ENCODE measurements at places on chromosomes 4 and X.

GRCh38 chr4:77881460-77882295 lies 19.0 kb downstream of the MRPL1 start:
- no peak for DNase-seq

DNA sequence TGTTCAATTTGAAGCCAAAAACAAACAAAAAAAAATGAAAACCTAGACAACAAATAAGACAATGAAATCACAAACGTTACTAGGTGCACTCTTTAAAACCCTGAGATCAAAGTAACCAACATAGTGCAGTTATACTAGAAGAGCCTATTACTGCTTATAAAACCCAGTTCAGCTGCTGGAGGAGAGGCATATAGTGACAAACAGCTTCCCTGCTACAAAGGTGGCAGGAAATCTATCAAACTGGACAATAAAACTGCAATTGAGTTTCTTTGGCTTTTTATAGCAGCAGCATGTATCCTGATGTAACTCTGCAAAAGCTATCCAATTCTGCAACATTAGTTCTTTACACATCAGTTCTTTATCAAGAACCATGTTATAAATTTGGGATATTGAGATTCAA lies 155.6 kb downstream of the LRBA start:
- DNase-seq: no peak

- no peak for DNase-seq
Measured at GRCh38 chr4:183139058-183139750, 40.1 kb downstream of the WWC2 start.

GRCh38 chr4:123398066-123398852 lies 1.7 kb downstream of the SPRY1 start:
- DNase-seq: no peak

DNA sequence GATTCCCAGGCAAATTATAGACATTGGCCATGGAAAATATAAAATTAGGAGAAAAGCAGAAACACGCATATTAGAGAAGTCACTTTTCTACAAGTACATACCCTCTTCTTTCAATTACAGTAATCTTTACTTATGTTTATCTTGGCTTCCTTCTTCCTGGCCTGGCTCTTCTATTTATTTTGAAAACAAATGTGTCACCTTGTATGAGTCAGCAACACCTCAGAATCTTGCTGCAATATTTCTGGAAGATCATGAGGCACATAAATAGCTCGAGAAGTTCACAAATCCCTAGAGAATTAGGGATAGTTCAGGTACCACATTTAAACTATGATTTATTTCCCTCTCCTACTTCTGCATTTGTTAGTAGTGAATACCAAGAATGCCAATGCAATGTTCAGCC lies 124.6 kb downstream of the ANOS1 start:
- DNase-seq: no peak

GRCh38 chr4:168536448-168536847 lies 39.6 kb downstream of the PALLD start:
- DNase-seq: no peak

GRCh38 chrX:130834149-130834548 lies 68.9 kb downstream of the ENOX2 start:
- DNase-seq: no peak

DNA sequence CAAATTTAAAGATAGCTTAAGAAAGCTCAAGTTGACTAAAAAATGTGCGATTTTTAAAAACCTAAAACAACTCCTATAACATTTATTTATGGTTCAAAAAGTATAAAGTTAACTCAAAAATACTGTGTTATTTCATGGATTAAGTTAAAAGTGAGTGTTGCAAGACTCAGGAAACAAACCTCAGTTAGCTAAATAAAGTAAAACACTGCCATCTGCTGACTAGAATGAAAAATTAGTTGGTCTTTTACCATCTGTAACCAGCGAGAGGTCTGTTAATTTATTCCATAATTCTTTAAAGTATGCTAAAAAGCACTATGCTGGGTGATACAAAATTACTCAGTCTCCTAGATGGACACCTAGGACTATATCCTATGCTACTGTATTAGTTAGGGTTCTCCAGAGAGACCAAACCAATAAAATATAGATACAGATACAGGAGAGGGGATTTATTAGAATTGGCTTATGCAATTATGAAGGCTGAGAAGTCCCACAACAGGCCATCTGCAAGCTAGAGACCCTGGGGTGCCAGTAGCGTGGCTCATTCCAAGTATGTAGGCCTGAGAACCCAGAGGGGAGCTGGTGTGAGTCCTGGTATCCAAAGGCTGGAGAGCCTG lies 4.9 kb upstream of the WDFY3 start:
- peak; percentile 49 for DNase-seq

GRCh38 chr4:25951390-25951952 lies 37.5 kb downstream of the SMIM20 start:
- DNase-seq: no peak

DNA sequence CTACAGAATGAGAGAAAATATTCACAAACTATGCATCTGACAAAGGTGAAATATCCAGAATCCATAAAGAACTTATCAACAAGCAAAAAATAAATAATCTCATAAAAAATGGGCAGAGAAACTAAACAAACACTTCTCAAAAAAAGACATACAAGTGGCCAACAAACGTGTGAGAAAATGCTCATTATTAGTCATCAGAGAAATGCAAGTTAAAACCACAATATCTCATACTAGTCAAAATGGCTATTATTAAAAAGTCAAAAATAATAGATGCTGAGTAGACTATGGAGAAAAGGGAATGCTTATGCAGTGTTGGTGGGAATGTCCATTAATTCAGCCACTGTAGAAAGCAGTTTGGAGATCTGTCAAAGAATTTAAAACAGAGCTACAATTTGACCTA lies 533.3 kb downstream of the TMA16 start:
- no peak for DNase-seq

GRCh38 chr4:40581254-40582140 lies 48.2 kb downstream of the RBM47 start:
- no peak for DNase-seq

- DNase-seq: no peak
Measured at GRCh38 chr4:40058121-40058520, 1.5 kb downstream of the N4BP2 start.

GRCh38 chrX:71533851-71534561 lies 1.1 kb downstream of the OGT start:
- no peak for DNase-seq

- DNase-seq: no peak
Measured at GRCh38 chrX:18620349-18620748, 51.6 kb downstream of the RS1 start.

- DNase-seq: no peak
Measured at GRCh38 chr4:73152893-73153292, 83.4 kb upstream of the COX18 start.

DNA sequence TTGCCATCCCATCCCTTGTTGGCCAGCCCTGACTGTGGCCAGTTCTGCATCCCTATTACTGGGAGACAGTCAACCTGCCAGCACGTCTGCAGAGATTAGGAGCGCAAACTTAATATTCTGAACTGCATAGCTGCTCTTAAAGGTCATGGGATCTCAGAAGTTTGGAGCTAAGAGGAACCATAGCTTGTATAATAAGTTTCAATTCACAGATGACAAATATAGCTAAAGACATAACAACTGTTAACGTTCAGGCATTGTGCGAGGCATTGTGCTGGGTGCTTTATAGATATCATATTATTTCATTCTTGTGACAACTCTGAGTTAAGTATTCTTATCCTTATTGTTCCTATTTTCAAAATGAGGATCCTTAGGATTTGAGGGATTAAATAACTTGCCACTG lies 3.7 kb downstream of the SCARB2 start:
- DNase-seq: no peak

GRCh38 chrX:113369056-113369455 lies 528.4 kb upstream of the AMOT start:
- DNase-seq: no peak

DNA sequence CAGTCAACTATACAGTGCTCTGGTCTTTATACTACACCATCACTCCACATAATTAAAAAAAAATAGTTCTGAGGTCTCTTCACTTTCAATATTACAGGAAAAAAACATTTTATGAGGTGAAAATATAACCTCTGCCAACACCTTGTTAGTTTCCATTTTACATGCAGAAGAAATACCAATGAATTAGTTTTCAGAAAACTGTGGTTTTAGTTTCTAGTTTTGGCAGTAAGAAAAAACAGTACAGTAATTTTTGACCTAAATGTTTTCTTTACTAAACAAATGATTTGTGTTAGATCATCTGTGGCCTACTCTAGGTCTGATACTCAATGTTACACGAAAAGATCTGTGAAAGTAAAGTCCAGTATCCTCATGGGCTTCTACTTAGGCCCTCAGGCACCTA lies 10.0 kb downstream of the SULT1E1 start:
- DNase-seq: no peak

DNA sequence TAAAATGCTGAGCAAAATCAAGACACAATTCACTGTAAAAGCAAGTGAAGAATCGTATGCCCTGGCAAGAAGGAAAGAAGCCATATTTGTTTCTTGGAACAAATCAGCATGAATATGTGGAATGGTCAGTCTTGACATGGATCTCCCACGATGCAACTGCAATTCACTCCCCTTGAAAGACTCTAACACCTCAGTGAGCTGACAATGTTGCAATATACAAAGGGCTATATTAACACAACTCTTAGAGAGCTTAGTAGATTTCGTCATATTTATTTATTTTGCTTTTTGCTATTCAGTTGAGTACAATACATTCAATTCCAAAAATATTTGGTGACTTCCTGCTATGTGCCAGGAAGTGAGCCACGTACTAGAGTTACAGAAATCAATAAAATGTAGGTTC lies 14.7 kb downstream of the OR13H1 start:
- no peak for DNase-seq

DNA sequence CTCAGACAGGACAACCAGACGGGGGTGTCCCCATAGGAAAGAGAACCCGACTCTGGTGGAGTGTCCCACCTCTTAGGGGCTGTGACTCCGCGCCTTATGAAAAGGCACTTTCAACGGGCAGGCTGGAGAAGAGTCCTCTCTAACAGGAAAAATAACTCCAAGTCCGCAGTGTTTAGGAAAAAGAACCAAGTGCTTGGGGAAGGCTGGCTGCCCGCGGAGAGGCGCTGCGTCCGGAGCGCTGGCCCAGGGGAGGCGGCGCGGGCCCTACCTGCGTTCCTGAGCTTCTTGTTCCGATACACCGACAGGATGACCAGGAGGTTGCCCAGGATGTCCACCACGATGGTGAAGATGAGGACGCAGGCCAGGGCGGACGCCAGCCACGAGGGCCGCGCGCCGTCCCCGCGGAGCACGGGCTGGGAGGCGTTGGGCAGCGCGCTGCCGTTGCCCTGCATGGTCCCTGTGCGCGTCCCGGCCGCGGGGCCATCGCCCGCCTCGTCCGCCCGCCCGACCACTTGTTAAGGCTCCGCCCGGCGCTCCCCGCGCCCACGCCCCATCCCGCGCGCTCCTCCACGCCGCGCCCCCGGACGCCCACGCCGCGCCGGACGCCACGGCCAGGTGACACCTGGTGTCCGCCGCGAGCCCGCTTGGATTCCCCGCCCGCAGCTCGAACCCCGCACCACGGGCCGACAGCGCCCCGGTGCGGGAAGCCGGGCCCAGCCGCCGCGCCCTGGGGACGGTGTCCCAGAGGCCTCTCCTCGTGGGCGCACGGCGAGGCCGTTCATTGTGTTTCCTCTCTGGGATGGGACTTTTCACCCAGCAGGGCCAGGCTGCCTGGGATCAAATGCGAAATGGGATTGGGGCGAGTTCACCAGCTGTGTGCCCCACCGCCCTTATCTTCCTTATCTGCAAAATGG lies at the start of gene MTNR1A:
MTNR1A (minus strand) TSS at position 654 of the 914 bp plus-strand sequence; CDS start at position 452, 202 bp downstream.
- DNase-seq: no peak

DNA sequence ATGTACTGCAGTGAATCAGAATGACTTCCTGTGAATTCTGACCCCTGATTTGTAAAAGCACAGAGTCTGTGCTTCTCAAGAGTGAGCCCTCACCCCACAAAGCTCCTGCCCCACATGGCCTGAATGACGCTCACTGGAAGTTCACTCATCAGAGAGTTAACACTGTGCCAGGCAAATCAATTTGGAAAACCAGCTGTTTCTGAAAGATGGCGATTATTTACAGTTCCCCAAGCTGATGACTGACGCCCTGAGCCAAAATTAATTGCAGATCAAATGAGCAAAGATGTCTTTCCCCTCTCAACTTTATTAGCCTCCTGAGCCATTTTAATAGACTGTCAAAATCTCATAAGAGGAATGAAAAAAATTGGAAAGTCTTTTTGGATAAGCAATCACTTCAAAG lies 118.0 kb downstream of the SLC2A9 start:
- no peak for DNase-seq

DNA sequence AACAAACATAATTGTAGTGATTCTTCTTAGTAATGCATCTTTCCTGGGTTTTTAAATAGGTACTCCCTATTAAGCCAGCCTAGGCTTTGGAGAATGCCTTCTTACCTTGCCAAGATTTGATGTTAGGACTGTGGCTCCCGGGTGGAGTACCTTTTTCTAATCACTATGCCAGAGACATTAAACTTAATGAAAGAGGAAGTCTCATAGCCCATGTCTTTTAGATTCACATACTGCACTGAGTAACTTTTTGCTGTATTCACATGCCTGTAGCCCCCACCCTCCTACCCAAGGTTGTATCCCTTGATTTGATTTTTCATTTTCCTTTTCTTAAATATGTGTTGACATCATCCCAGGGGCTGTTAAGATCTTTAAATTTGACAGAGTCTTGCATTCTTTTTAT lies 104.2 kb upstream of the TLR2 start:
- no peak for DNase-seq

DNA sequence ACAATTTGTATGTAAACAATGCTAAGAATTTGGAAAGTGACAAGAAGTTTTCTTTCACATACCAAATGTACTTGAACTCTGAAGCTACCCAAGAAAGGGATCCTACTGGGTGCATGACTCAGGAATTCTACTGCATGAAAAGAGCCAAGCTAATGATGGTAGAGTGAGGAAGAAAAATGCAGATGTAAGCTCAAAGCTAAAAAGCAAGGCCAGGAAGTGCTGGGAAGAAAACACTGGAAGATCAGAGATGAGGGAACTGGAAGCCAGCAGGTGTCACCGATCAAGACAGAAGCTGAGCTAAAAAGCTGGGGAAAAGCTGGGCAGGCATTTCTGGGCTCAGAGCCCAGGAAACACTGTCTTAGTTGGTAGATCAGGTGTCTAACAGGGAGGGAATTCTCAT lies 449.1 kb downstream of the NKX6-1 start:
- DNase-seq: no peak

- peak; percentile 45 for DNase-seq
Measured at GRCh38 chr4:80361329-80361900, 25.9 kb downstream of the CFAP299 start.

DNA sequence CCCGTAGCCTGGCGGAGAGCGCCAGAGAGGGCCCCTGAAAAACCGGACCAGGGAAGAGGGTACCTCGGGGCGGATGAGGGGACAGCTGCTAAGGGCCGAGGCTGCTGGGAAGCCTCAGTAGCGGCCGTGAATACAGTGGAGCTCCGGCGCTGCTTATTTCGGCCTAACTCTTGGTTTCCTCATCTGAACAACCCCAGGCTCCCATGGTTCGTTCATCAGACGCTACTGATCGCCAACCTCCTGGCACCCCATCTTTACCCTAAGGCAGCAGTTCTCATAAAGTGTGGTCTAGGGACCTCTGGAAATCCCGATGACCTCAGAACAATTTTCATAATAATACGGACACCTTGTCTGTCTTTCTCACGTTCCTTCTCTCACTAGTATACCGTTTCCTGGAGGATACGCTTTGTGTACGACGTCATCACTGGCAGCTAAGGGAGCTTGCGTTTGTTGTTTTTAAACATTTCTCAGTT lies 645 bp upstream of the RAB28 start:
- DNase-seq: no peak

All from COLO829 (cell line).